ENCODE measurements at places on chromosomes 3 and 15.

GRCh38 chr15:52441841-52442240 is 86.8 kb downstream of the MYO5A start:
- no peak for DNase-seq

GRCh38 chr3:16908016-16908807 is 23.5 kb downstream of the PLCL2 start:
- no peak for DNase-seq

- DNase-seq, result no peak
These were observed 179.3 kb upstream of the CHRM5 start for GRCh38 chr15:33788906-33789540.

GRCh38 chr15:87949151-87949574 is 307.4 kb downstream of the NTRK3 start:
- DNase-seq, result no peak

DNA sequence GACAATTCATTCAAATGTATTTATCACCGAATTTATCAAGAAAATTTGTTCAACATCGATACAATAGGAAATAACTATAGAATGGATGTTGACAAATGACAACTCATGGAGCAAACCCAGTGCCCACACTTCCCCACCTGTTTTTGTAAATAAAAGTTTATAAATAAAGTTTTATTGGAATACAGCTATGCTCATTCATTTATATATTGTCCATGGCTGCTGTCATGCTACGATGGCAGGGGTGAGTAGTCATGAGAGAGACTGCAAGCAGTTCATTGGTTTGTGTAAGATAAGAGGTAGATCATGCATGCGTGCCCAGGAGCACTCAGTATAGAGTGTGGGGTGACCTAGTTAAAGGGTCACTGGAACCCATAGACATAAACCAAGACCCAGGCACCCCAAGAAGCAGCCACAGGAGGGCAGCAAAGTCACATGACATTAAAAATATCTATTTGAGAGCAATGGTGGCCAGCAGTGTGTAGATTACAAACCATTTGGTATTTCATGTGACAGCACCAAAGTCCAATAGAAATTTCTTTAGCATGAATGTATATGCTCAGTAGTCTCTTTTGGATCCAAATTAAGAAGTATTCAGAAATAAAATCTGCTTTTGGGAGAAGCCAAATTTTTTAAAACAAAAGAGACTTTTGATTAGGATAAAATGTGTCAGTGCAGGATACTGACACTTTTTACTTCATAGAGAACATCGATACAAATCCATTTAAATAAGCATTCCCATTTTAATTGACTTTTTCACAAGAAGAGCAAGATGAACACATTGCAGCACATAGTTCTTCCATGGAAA is 794.8 kb downstream of the MCTP2 start:
- DNase-seq, result no peak

GRCh38 chr3:71051893-71052687 is 531.4 kb downstream of the FOXP1 start:
- no peak for DNase-seq

DNA sequence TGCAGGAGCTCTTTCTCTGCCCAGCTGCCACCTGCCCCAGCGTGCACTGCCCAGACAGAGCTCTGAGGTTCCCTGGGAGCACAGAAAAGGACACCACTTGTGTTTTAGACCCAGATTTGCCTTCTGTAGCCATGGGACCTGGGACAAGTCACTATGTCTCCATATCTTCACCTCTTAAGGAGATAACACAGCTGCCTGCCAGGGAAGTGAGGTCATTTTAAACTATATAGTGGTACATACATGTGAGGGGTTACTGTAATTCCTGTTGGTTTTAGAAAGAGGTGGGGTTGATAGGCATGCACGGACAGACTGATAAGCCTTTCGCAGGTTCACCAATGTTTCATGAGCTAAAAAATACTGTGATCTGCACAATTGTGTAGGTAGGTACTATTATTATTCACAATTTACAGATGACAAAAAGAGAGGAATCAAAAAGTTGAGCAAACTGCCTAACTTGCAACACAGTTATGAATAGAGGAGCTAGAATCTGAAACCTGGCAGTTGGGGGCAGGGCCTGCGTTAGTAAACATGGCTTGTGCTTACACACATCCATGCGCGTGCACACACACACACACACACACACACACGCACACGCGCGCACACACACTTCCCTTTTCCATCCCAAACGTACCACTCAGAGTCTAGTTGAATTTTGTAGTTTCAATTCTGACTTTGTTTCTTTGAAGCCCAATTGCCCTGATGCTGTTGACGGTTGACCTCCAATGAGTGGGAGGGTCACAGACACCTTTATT is 193.6 kb downstream of the FAM43A start:
- no peak for DNase-seq

GRCh38 chr15:55969582-55969981 is 23.8 kb downstream of the NEDD4 start:
- DNase-seq, result no peak

- no peak for DNase-seq
These were observed 93.0 kb upstream of the HES1 start for GRCh38 chr3:194042927-194043326.

GRCh38 chr3:152943645-152944044 is 108.7 kb downstream of the P2RY1 start:
- DNase-seq, result no peak

GRCh38 chr3:155550391-155550790 is 194.5 kb downstream of the PLCH1 start:
- no peak for DNase-seq

- no peak for DNase-seq
These were observed 33.1 kb downstream of the TBC1D5 start for GRCh38 chr3:17709236-17709810.

- no peak for DNase-seq
These were observed 2.0 kb downstream of the CA12 start for GRCh38 chr15:63379492-63380150.

- peak; percentile 41 for DNase-seq
These were observed 40.6 kb downstream of the AMOTL2 start for GRCh38 chr3:134333522-134334181.

DNA sequence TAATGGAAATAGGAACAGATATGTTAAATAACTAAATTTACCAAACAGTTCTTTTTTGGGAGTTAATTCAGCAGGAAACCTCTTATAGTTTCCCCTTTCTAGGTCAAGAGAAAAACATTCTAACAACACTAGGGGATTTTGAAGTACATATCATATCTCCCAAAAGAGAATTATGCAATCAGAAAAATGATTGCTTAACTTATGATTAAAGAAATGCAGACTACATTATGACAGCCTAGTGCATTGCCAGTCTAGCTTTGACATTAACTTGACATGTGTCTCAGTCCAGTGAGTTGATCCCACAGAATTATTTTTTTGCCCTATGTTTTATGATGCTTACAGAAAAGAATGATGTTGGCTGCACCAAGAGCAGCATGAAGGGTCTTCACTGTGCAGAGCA is 31.7 kb upstream of the NPHP3 start:
- no peak for DNase-seq

GRCh38 chr3:134239538-134239937 is 11.1 kb downstream of the RYK start:
- no peak for DNase-seq

DNA sequence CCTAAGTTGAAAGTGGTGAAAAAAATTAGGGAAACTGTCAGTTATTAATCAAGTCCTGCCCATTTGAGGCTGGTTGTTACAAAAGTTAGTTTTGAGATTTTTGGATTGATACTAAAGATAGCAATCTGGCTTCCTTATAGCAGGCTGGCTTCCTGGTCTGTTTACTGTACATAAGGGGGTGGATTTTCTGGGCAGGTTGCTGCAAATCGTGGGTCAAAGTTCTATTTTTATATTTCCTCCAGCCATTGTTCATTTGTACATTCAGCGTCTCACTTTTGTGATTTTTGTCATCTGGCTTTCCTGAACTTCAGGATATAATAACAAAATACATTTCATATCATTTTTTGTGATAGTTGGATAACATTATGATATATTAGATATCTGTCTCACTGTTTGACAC is 49.5 kb downstream of the CLDN1 start:
- no peak for DNase-seq

- DNase-seq, result no peak
These were observed 250.8 kb upstream of the CBLB start for GRCh38 chr3:106119614-106120082.

DNA sequence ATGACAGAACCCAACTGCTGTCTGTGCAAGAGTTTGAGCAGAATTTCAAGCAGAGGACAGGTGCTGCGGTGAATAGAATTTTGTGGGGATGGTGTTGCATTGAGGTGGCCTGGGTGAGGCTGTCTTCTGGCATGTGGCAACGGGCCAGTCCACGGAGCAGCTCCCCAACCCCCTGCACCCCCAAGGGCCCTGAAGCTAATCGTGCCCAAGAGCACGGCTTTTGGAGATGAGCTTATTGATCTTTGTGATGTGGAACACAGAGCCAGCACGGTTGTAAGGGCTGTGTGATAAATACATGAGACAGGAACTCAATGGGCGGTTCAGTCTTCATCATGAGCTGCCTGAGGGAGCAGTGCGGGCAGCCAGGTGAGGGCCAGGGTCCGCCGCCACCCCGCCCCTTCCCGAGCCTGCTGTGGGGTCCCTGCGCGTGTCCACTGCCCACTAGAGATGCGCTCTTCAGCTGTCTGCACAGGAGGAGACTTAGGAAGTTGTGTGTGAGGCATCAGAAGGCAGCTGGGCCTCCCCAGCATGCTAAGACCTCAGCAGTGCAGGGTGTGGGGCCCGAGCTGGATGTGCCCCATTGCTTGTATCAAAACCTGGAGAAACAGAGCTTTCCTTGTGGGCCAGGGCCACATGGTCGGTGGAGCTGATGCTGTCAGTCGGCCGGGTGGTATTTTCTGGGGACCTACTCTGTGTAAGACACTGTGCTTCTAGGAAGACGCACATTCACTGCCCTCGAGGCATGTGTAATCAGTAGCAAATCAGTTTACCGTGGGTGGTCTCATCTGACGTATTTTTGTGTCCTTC is 90.5 kb downstream of the CHRNA7 start:
- no peak for DNase-seq

DNA sequence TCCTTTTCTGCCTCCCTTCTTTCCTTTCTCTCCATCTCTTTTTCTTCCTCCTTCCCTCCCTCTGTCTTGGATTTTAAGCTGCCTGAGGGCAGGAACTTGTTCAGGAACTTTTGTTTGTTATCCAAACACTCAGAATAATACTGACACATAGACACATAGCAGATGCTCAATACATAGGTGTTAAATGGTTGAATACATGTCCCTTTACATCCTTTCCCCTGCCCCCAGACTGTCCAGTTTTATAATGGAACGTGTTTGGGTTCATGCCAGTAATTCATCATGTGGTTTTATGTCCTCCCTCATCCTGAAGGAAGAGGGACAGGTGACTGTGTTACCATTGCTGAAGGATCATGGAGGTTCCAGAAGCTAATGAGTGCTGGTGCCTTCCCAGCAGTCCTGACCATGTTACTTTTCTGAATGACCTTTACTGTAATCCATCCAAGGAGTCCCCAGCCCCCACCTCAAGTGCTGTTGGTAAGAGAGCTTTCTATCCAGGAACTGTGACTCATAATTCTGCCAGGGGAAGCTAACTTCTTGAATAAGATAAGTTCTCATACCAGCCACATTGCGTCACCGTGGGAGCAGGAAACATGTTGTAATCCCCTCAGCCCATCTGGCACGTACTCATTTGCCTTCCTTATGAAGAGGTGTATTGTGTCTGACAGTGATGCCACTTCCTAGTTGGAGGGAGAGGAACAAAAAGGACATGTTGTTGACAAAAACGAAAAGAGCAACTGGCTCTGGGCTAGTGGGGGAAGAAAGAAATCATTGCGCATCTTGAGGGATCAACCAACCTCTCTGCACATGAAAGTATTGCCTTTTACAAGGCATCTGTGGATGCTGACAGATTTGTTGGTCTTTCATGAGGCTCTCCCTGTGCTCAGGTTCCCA is 52.4 kb downstream of the IL1RAP start:
- no peak for DNase-seq

GRCh38 chr3:135134684-135135075 is 339.6 kb downstream of the EPHB1 start:
- peak; percentile 99 for DNase-seq

DNA sequence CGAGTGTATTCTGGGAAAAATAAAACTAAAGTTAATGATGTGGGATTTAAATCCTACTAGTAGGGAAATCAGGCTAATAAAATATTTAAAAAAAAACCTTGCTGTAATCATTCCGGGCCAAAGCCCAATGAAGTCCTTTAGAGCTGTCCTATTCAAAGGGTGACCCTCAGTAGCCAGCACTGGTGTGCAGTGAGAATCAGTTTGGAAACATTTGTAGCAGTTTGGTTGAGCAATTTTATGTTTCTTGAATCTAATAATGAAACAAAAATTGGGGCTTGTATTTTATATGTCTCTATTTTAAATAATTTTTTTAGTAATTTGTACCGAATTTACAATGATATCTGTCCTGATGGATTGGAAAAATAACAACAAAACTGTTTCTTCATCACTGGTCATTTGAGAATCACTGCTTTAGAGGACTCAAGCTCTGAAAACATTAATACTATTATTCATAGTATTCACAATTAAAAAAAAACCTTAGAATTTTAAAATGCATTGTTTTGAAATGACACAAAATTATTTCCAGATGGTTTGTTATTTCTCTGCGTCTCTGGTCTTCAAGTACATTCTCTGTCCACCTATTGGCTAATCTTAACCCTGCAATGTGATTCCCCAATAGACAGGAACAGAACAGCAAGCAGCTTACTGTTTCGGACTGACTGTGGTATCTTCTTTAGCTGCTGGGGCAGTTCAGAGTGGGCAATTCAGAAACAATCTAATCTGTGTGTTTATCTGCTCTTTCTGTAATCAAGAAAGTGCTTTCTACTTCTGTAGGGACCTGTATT is 71.2 kb downstream of the OTOL1 start:
- DNase-seq, result no peak

DNA sequence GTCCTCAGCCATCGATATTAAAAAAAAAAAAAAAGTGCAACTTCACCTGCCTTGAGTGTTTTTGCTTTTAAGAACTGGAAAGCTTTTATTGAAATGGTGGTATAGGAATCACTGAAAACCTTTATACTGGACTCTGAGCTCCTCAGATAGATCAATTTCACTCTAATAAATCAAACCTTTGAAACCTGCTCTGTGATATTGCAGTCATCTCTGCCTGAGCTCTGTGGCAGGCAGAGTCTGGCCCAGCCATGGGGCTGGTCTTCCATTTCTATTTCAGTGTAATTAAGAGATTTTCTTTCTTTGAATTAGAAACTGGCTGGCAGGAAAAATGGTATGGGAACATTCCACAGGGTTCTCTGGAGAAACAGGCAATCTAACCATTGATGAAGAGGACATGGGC is 762.5 kb downstream of the AGBL1 start:
- DNase-seq, result no peak

DNA sequence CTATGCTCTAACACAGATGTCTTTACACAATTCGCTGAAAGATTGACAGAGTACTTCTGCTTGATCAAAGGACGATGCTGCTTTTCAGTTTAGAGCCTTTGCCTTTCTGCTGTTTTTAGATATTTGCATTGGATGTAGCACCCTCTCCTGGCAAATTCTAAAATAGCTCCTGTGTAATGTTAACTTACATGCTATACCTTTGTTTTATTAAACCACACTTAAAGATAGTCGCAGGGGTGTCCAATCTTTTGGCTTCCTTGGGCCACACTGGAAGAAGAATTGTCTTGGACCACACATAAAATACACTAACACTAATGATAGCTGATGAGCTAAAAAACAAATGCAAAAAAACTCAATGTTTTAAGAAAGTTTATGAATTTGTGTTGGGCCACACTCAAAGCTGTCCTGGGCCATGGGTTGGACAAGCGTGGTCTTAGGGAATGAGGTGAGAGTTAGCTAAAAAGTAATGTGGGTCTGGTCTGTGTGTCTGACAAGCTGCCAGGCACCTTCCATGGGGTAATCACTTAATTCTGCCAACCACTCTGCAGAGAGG is 62.9 kb downstream of the ATG7 start:
- peak; percentile 90 for DNase-seq

- no peak for DNase-seq
These were observed 185.1 kb upstream of the TPM1 start for GRCh38 chr15:62857411-62857853.

Data from brain (organoid and tissue), 16 donors.